Activated B cell treated with CpG ODN at 0.5 μM for 24 hours (primary cell): ENCODE measurements at places on chromosomes 6 and 20.
A peak's percentile ranks its signal among the peaks of the same experiment; 100 is the strongest.

DNA sequence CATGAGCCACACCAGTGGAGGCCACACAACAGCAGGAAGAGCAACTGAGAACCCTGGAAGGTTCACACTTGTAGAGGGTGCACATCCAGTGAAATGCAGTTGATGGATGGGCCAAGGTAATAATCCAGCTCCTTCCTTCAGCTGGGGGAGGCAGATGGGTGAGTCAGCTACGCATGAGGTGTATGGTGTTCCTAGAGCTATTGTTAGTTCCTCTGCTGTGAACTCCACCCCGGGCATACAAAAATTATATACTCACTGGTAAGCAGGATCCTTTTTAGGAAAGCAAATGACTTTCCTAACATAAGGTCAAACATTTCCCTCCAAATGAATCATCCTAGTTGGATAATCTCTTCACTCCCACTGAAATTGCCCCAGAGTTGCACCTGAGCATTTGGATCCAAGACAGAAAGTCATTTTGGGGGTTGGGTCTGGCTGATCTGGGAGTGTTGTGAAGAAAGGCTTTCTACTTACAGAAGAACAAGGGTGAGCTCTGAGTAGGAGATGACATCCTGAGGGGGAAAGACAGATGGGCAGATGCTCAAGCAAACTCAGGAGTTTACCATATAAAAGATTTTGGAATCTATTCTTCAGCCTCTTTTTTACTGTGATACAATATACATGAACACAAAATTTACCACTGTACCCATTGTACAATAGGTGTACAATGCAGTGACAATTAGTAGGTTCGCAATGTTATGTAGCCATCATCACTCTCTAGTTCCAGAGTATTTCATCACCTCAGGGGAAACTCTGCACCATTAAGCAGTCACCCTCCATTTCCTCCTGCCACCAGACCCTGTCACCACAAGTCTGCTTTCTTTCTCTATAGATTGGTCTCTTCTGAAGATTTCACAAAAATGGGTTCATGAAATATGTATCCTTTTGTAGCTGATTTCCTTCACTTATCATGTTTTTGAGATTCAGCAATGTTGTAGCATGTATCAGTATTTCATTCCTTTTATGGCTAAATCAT is 11.1 kb downstream of the HLA-F start:
- DNase-seq = no peak

DNA sequence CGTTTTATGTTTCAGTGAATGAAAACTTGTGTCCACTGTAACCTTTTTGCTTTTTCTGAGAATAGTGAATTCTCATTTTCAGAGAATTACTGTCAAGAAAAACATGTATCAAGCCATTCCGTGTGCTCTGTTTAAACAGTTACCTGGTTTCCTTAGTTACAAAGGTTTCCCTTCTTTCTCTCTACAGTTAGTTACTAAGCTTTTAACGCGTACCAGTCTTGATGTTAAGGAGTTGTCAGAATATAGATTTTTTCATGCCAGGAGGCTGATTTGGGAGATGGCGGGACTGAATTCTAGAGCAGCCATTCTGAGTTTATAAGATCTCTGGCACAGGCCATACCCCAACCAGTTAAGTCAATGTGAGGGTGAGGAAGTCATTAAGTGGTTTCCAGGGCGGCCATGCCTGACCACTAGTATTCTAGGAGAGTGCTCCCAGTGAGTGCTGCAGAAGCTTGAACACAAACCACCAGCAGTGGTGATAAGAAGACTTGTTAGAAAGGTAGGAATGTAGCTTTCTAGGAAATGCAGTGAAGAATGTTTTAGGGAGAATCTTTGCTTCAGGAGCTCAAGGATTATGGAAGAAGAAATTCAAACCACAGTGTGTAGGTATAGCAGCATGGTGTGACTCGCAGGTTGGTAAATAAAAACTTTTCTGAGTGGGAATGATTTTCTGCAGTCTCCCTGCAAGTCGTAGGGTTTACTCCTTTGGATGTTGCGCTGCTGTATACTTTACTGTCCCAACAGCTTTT is 112.9 kb downstream of the JARID2 start:
- DNase-seq = no peak

DNA sequence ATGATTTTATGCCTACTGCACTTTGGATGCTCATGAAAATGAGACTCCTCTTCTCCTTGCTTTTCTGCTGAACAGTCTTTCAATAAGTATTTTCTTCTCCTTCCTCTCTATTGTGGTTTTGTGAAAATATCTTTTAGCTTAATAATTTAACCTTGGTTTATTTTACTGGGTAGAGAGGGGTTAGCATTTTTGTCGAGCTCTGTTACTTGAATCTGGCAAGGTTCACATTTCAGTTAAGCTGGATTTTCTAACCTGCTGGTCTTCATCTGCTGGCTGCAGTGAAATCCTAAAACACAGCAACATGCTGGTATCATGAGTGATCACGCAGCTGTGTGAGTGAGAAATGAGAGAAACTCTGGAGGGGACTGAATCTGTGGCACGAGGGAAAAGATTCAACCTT is 222.7 kb upstream of the NOX3 start:
- no peak for DNase-seq

DNA sequence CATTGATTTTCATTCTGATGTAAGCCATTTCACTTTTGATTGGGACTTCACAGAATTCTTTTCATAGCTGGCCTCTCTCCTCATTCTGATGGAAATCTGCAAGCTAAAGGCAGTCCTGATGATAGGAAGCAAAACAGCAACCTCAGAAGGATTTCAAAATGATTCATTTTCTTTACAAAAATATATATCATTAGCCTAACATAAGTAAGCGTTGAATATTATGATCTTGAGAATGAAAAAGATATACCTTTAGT is 143.1 kb upstream of the GJE1 start:
- DNase-seq = no peak

- DNase-seq = no peak
Observed at GRCh38 chr6:169343886-169344749, 90.5 kb upstream of the THBS2 start.

DNA sequence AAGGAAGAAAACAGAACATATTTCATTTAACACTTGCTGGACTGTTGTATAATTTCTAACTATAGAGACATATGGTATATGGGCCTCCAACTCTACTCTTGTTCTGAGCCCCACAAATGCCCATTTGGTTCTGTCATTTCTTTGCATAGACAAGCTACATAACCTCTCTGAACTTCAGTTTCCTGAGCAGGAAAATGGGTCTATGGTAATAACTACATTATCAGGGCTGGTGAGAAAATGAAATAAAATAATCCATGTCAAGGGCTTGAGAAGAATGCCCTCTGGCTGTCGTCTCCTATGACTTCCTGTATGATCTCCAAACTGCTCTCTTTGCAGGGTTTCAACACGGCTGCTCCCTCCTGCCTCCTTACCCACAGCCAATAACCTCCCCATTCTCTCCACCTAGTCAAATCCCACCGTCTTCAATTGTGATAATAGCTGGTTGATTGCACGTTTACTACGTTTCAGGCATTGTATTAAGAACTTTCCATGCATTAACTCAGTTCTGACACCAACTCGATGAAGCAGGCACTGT is 12.0 kb downstream of the ZCCHC3 start:
- DNase-seq = no peak

- no peak for DNase-seq
Observed at GRCh38 chr6:25497383-25498040, 154.5 kb upstream of the SCGN start.

GRCh38 chr6:47146431-47147174 is 104.5 kb upstream of the ADGRF1 start:
- no peak for DNase-seq

- no peak for DNase-seq
Observed at GRCh38 chr20:41696428-41696827, 78.3 kb upstream of the CHD6 start.

GRCh38 chr6:34914358-34914757 is 25.3 kb downstream of the ANKS1A start:
- DNase-seq = no peak

DNA sequence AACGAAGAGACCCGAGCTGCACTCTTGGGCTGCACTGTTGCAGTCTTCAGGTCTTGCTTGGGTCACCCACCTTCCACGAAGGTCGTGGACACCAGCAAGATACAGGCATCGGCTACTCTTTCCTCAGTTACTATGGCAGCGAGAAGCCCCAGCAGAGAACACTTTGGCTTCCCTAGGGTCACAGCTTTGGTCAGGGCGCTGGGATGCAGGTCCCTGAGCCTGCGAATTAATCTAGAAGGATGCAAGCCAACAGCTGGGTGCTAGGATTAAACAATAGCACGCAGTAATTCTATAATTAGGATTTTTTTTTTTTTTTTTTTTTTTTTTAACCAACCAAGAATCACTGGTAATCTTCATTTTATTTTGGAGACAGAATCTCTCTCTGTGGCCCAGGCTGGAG is 2.1 kb downstream of the KHDC3L start:
- no peak for DNase-seq

- no peak for DNase-seq
Observed at GRCh38 chr6:169212436-169212835, 41.2 kb downstream of the THBS2 start.

DNA sequence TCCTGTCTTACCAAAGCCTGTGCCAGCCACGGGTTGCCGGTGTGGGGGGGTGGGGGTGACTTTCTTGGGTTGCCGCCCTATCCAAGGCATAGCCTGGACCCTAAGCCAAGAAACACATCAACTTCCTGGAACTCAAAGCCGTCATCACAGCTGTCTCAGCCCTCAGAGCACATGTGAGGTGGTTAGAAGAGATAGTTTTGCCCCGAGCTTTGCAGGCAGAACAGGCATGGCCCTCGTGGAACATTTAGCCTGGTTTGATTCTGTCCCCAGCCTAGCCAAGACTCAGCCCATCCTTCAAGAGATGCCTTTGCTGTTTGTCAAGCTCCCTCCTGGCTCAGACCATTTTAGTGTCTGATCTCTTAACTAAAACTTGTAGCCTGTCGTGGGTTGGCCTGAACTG is 64.9 kb downstream of the RREB1 start:
- DNase-seq = no peak

- DNase-seq = no peak
Observed at GRCh38 chr20:49956689-49957088, 20.5 kb downstream of the RNF114 start.

DNA sequence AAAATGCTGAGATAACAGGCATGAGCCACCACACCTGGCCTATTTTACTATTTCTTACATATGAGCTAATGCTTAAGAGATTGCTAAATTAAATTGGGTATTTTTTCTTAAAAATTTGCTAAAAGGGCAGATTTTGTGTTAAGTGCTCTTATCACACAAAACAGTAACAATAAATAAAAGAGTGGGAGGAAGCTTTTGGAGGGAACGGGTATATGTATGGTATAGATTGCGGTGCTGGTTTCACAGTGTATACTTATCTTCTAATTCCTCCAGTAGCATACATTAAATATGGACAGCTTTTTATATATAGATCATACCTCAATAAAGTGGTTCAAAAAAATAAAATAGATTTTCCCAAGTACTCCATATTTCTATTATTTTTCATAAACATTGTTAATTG is 39.4 kb upstream of the FABP7 start:
- DNase-seq = no peak

DNA sequence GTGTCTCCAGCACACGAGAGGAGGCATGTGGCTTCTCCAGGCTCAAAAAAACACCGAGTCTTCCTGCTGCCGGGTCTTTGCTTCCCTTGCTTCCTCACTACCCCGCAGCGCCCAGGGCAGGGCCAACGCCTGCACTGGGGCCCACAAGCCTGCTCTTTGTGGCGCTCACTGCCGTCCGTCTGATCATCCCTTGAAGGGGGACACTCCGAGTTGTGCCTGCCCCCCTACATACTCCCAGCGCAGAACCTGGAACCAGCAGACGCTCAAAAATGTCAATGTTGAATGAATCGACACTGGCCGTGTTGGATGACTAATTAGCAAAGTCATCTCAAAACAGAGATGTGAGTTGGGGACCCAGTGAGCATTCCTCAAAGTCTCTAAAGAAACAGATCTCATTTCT is 8.1 kb upstream of the ARFGAP1 start:
- no peak for DNase-seq

GRCh38 chr6:150813319-150813992 is 52.0 kb upstream of the MTHFD1L start:
- peak; percentile 22 for DNase-seq

- no peak for DNase-seq
Observed at GRCh38 chr20:33827634-33828325, 16.6 kb downstream of the CHMP4B start.

- DNase-seq = no peak
Observed at GRCh38 chr6:136618086-136618485, 67.9 kb upstream of the MAP7 start.

- DNase-seq = no peak
Observed at GRCh38 chr6:105968603-105969333, 117.4 kb upstream of the PRDM1 start.

DNA sequence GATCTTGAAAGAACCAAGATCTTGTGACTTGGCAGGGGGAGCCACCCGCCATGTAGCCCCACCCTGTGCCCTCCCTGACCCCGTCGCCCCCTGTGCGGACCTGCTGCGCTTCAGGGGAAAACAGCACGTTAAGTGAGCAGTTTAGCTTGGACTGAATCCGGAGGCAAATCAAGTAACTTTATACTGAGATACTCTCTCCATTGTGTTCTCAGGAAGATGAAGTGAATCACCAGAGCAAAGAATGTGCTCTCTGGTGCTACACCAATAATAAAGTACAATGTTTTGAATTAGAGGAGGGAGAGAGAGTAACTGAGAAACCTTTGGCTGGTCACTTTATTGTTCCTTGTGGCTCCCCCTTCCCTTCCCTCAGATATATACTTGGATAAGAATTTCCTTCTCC is 83.4 kb downstream of the TXNDC5 start:
- no peak for DNase-seq

GRCh38 chr20:4817230-4817671 is 95.5 kb downstream of the PRND start:
- no peak for DNase-seq

DNA sequence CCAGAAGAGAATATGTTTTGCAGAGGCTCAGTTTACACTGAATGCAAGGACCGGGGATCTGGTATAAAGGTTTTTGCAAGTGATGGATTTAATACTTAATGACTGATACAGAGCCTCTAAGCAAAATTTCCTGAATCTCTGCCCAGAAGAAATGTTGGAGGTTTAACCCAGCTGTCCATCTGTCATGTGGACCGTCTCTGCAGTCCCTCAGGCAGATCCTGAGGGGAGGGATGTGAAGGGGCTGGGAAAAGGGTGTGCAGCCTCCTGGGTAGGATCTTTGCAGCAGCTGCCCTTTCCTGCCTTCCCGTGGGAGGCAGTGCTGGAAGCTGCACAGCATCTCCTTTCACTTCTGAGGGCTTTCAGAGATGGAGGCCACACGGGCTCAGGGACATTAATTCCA is 207.0 kb downstream of the SLC24A3 start:
- DNase-seq = no peak

DNA sequence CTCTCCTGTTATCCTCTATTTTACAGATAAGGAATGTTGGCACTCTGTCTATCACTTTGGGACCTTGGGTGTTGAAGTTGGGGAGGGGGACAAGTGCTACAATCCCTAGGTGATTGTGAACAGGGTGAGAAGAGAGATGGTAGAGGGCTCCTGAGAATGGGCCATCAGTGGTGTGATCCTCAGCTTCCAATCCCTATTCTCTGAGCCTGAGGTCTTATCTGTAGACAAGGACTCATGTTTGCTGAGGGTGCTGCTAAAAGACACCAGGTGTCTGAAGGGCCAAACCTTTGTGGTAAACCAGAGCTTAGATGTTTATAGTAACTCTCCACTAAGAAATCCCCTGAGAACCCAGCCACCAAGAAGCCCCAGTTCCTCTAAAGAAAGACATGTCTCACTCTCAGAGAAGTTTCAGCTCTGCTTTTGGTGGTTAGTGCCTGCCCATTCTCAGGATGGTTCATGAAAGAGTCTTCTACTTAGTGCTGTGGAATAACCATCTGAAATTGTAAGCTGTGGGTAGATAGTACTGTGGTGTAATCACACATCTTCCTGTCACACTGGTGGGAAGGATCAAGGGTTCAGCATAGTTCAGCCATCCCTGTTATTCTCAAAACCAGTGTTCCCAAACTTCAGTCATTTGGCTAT is 58.2 kb upstream of the IL20RA start:
- no peak for DNase-seq
